T-helper 9 cell (primary cell): ENCODE measurements at places on chromosomes 6 and 20.

DNA sequence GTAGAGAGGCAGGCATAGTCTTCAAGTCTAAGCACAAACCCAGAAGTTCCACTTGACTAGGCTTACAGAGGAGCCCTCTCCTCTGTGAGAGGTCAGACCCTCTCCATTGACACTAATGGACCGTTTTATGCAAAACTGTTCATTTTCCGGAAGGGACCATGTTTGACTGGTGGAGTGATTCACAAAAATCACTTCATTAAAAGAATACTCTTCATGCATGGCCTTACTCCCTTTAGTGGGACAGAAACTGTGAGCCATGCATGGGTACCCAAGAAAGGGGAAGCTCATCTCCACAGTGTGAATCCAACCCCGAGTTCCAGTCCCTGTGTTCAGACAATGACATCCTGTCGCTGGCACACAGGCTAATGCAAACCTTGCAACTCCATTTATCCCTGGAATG, 63.2 kb downstream of the OLIG3 start:
- no peak for DNase-seq

DNA sequence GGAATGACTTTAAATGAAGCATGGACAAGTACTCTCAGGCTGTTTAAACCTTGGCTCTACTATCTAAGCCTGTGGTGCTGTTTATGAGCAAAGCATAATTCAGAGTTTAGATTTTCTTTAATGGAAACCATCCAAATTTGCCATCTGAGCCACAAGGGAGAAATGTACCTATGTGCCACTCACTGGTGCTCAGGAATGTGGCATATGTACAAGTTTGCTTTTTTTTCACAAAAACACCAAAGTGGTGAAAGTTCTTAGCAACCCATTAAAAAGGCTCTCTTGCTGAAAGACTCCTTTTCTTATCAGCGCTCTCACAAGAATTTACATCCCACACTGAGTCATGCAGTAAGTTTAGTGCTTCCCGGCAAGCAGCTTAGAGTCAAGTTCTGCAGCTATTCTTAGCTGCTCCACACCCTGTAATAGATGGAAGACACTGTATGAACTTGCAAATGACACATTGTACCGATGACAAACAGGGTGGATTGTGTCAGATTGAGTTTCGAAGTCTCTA, 57.3 kb upstream of the MLIP start:
- no peak for DNase-seq

- DNase-seq: no peak
Observed at GRCh38 chr20:24493661-24494459, 24.4 kb downstream of the SYNDIG1 start.

- no peak for DNase-seq
Observed at GRCh38 chr20:34753706-34754461, 49.7 kb downstream of the TP53INP2 start.

DNA sequence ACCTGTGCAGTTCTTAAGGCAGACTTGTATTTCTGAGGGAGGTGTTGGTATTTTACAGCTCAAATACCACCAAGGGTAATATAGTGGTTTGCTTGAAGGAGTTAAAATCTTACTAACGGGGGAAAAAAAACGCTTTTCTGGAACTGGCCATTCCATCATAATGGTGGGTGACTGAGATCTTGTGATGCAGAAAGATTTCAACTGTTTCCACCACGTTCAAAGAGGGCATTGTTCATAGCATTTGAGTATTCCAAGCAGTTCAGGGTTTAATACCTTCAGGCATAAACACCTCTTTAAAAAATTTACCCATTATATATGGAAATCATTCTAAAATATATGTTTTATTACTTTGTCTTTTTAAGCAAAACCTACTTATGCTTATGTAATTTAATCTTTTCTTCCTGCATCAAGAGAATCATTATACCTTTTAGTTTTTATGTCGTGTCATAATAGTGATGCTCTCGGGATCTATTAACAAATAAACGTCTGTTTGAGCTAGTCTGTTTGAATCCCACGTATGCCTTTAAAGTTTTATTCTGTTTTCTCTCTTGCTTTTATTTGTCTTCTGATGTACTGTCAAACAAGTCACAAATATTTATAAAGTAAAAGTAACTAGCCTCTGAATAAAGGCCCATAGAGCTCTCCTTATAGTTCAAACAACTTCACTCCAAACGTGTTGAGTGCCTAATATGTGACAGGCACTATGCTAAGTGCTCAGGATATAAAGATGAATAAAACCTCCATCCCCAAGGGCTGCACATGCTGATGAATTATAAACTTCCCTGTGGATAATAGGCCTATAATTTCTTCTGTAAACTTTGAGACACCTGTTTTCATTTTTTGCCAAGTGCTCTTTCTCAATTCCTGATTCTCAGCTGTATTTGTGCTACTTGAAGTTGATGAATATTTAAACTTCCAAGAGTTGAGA, 298.8 kb upstream of the FERMT1 start:
- DNase-seq: no peak

DNA sequence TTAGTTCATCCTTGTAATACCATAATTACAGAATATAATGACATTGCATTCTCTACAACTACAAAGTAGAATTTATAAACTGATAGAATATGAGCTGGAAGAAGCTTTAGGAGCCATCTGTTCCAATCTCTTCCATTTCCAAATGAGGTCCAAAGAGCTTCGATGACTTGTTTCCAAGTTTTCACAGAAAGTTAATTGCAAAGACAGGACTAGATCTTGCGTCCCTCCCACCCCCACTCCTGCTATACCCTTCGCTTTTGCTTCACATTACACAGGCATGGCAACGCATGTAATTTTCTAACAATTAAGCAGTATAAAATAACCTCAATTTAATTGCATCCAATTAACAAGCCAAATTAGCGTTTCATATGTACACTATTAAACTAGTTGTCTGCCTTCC, 7.0 kb downstream of the HIVEP2 start:
- no peak for DNase-seq
